Fibroblast of skin of left biceps (primary cell): ENCODE measurements at places on chromosomes 2 and 18.
A peak's percentile ranks its signal among the peaks of the same experiment; 100 is the strongest.

DNA sequence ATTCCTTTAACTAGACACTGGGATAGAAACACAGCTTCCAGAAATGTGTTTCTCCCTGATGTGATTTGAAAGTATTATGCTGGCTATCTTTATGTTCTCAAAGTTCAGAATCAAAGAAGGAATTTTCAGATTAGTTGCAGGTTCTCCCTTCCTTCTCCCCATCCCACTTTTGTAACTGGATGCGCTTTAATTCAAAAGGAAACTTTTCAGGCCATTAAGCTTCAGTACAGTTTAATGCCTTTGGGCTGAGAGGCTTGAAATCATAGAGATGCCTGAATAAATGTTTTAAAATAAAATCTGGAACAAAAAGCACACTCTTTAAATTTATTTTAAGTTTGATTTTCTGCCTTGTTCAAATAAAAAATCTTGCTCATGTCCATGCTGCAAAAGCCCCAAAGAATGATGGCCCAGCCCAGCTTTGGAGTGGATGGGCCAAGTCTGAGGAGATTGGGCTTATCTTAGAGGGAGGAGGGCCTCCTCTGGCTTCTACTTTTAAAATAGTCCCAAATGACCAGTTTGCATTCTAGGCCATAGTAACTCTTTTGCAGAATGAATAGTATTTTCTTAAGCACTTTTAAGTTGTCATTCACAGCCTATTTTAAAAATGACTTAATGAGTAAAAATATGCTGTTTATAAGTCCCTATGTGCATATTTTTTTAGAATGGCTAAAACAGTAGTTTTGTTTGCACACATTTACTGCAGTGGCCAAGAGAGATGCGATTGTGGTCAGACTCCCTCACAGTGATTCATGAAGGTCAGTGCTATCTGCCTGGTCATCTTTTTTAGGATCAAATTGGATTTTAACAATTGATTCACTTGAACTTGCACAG lies 129.2 kb downstream of the MTX2 start:
- DNase-seq: no peak

GRCh38 chr2:178514664-178515063 lies 34.4 kb downstream of the PLEKHA3 start:
- no peak for DNase-seq

GRCh38 chr2:83742117-83742782 lies 716.8 kb downstream of the SUCLG1 start:
- peak; percentile 33 for DNase-seq

GRCh38 chr2:196105951-196106350 lies 37.3 kb upstream of the DNAH7 start:
- DNase-seq: no peak

DNA sequence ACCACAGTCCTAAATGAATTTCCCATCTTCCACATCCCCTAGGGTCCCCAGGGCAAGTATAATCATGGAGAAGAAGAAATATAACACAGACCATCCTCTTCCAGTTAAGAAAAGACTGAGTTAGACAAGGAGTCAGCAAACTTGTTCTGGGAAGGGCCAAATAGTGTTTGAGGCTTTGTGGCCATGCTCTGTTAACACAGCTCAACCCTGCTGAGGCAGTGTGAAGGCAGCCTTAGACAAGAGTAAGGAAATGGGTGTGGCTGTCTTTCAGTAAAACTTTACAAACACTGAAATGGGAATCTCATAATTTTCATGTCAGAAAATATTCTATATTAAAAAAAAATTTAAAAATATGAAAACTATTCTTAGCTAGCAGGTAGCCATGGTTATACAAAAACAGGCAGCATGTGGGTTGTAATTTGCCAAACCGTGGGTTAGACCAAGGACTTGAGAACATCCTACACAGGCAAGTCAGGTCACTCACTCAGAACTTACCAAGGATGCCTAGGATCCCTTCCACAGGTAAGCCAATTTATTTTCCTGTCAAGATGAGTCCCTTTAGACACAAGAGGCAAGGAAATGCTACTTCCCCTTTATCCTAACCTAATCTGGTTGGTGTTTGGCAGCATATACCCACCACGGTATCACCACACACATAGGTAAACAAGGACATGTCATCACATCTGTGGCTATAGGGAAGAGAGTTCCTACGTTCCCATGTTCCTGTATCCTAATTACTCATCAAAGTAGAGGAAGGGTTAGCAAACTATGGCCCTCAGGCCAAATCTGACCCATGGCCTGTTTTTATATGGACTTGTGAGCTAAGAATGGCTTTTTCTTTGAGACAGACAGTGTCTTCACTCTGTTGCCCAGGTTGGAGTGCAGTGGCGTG lies 31.9 kb downstream of the C2orf74 start:
- no peak for DNase-seq

DNA sequence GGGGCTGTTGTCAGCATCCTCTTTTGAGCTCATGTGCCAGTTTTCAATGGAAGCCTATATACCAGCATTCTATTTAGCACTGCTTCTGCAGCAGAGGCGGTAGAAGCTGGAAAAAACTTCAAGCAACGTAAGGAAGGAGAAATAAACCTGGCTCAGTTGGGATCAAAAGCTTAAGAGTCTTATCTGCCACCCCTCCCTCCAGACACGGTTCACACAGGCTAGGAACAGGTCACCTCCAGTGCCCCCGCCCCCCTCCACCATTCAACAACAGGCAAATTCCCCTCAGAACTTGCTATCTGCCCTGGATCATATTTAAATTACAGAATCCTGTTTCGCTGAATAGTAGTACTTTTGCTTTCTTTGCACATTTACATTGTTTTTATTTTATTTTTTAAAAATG lies 384.8 kb upstream of the PKDCC start:
- no peak for DNase-seq

- DNase-seq: peak; percentile 17
These were observed 613.4 kb downstream of the ARHGAP15 start for GRCh38 chr2:143742581-143742980.

GRCh38 chr2:36677996-36678605 lies 18.4 kb upstream of the VIT start:
- no peak for DNase-seq

GRCh38 chr2:196112418-196113034 lies 43.9 kb upstream of the DNAH7 start:
- peak; percentile 96 for DNase-seq

DNA sequence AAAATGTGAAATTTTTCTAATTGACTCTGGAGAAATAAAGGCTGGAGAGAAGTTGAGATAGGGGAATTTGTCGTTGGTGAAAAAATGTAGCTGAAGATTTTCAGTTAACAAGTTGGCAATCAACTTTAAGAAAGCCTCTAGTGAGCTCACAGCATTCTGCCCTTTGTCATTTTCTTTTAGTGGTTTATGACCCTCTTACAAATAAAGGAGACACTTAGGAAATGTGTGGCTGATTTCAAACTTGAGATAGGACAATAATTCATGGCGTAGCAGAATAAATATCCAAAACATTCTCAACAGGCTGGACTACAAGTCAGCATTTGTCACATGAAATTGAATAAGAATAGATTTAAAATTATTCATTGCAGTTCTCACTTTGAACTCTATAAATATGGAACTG lies 412.5 kb upstream of the SPHKAP start:
- no peak for DNase-seq

DNA sequence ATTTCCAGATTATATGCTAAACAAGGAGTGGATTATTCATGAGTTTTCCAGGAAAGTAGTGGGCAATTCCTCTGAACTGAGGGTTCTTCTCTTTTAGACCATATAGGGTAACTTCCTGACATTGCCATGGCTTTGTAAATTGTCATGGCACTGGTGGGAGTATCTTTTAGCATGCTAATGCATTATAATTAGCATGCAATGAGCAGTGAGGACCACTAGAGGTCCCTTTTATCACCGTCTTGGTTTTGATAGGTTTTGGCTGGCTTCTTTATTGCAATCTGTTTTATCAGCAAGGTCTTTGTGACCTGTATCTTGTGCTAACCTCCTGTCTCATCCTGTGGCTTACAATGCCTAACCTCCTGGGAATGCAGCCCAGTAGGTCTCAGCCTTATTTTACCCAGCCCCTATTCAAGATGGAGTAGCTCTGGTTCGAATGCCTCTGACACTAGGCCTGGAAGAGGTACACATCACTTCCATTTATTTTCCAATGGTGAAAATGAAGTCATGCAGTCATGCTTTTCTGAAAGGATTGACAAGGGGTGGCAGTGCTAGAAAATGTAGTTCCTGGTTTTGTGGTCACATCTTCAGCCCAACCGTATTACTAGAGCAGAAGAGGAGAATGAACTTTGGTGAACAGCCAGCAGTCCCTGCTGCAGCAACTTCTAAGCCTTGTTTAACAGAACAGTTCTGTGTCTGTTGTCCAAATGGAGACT lies 26.6 kb upstream of the ITGA4 start:
- peak; percentile 25 for DNase-seq

- no peak for DNase-seq
These were observed 118.9 kb downstream of the ACAA2 start for GRCh38 chr18:49694402-49694801.

DNA sequence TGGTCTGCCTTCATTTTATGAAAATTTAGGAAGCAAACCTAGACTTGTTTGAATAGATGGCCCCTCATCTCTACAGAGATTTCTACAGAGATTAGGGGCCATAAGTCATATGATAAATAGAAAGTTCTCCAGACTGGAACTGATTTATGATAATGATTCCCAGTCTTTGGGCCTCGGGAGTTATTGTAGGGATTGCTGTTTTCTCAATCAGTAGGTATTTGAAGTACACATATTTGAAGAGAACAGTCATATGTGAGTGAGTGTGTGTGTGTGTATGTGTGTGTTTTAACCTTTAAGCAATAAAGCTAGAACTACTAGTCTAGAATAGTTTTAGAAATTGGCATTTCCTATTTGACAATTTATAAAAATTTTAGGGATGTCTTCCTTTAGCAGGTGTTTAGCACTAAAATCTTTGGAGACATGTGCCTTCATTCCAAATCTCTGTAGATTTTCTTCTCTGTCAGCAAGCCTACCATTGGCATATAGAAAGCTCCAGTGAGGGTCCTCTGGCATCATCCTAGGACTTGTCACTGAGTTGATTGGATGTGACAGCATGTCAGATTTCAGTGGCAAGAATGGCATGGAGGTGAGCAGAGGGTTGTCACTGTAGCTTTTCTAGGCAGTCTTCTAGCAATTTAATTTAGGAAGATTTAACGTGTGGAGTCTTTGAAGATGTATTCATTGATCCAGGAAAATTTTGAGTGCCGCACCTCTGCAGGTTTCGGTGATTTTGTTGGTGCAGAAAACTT lies 71.2 kb downstream of the MYO1B start:
- peak; percentile 65 for DNase-seq

GRCh38 chr2:59936048-59936447 lies 617.4 kb downstream of the BCL11A start:
- DNase-seq: no peak

DNA sequence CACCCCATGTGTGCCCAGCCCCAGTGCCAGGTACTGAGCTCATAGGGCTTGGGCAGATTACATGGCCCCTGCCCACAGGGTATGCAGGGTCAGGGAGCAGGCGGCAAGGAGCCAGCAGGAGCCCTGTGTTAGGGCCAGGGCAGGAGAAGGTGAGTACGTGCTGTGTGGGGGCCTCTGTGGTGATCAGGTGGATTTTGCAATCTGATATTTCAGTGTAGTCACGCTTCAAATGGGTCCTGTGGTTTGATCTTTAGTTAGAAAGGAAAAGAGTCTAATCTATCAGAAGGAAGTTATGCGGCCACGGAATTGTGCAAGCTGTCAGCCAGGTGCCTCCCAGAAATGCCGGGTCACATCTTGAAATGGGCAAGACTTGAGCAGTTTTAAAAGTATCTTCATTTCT lies 13.9 kb downstream of the UBE2F start:
- DNase-seq: no peak

- DNase-seq: no peak
These were observed 665.2 kb upstream of the NRXN1 start for GRCh38 chr2:51697095-51697494.

- no peak for DNase-seq
These were observed at the start of gene GALNT14 for GRCh38 chr2:31138037-31138962. TSS of gene GALNT14 (minus strand) at chr2:31138440. CDS start at chr2:31138086, 354 bp downstream.

- DNase-seq: no peak
These were observed 329.5 kb upstream of the SYT4 start for GRCh38 chr18:43606795-43607194.

- DNase-seq: no peak
These were observed 27.7 kb upstream of the CYP27A1 start for GRCh38 chr2:218754201-218754600.

GRCh38 chr18:31192086-31192776 lies 29.6 kb upstream of the DSC1 start:
- no peak for DNase-seq

GRCh38 chr2:19122220-19122619 lies 236.2 kb downstream of the OSR1 start:
- no peak for DNase-seq

- peak; percentile 13 for DNase-seq
These were observed 77.2 kb upstream of the NFU1 start for GRCh38 chr2:69514406-69514805.

DNA sequence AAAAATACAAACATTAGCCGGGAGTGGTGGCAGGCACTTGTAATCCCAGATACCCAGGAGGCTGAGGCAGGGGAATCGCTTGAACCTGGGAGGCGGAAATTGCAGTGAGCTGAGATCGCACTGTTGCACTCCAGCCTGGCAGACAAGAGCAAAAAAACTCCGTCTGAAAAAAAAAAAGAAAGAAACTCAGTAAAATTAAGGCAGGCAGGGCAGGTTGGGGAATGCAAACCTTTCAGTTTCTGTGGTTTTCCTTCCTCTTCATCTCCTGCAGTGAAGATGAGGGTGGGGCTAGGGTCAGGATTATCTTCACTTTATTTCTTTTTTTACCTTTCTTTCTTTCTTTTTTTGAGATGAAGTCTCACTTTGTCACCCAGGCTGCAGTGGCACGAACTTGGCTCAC lies 43.2 kb upstream of the PSME4 start:
- DNase-seq: no peak

- DNase-seq: no peak
These were observed 515.2 kb downstream of the RNF144A start for GRCh38 chr2:7432436-7432835.

- DNase-seq: no peak
These were observed 44.2 kb upstream of the CDH7 start for GRCh38 chr18:65706646-65707045.

DNA sequence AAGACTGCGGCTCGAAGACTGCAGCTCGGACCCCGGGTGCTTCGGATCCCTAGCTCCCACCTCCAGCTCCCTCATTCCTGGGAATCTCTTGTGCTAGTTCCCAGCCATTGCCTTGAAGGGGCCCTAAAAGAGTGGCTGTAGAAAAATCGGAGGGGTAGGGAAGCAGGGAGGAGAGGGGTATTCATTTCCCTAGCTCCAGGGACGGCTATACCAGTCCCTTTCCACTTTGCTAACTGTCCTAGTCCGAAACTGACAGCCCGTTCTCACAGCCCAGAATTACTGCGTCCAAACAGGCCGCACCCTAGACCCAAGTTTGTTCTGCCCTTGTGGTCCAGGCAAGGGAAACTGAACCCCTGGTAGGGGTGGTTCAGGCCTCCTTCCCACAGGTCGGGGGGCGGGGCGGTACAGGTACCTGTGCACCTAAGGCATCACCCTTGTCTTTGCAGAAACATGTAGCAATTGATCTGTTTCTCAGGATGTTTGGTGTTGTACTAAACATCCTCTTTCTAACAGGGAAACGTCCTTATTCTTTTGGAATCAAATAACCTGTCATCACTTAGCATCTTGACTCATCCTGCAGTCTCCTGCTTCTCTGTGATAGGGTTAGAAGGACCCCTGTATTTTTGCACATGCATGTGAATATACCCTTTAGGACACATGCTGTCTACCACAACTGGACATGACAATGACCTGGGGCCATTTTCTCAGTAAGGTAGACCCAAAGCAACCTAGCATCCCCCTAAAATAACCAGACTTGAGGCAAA lies 4.0 kb downstream of the EMX1 start:
- DNase-seq: no peak
